ENCODE measurements at places on chromosomes 5 and 9. TPM values are rescaled to one million over a fixed set of nuclear protein-coding genes. Genes with fewer than 3 reads are reported as not detected.

GBGT1 gene
- not detected for total RNA-seq

NME5 gene
- not detected for total RNA-seq

ACSL6 gene
- total RNA-seq: not detected

HMCN2 gene
- total RNA-seq: not detected

SLU7 gene
- total RNA-seq: 64.6 TPM

BHMT2 gene
- not detected for total RNA-seq

SLC6A3 gene
- not detected for total RNA-seq

HOMER1 gene
- 17.2 TPM for total RNA-seq

LCN15 gene
- total RNA-seq: not detected

C5orf52 gene
- total RNA-seq: not detected

SV2C gene
- not detected for total RNA-seq

MED7 gene
- 14.7 TPM for total RNA-seq

ADGRD2 gene
- total RNA-seq: not detected

GRCh38 chr5:67063055-67063454, 133.5 kb downstream of the CD180 start:
- peak; percentile 32 for DNase-seq

GRCh38 chr5:142171270-142171669, 62.7 kb downstream of the NDFIP1 start:
- peak; percentile 19 for DNase-seq

- DNase-seq: peak; percentile 83
Observed at GRCh38 chr9:79764374-79764773, 192.6 kb downstream of the TLE4 start.

- DNase-seq: no peak
Observed at GRCh38 chr9:72751541-72751940, 201.3 kb downstream of the ALDH1A1 start.

GRCh38 chr5:53508125-53508524, 27.7 kb downstream of the FST start:
- DNase-seq: no peak

DNA sequence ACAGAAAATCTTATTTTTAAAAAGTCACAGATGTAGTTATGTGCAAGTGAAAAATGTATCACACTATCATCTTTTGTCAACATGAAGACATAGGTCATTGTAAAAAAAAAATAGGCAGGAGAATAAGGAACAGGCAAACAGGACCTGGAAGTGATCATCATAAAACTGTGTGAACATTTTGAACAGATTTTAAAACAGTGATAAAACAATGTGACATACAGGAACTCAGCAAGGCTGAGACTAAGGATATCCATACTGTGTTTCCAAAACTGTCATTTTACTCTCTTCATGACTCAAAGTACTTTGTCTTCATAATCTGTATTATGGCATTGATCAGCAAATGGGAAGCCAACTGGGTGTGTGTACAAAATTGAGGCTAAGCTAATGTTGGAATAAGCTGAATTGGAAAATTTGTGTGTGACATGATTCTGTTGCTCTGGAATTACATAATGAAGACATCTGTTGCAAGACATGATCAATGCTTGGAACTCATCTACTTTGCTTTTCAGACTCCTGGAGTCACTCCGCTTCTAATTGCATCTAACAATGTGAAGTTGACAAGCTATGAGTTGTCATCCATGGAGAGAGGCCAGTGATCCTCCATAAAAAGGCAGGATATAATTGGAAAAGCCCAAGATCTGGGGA, 978.7 kb upstream of the NUDT12 start:
- DNase-seq: no peak

- DNase-seq: no peak
Observed at GRCh38 chr5:129362456-129362855, 97.6 kb upstream of the ADAMTS19 start.

DNA sequence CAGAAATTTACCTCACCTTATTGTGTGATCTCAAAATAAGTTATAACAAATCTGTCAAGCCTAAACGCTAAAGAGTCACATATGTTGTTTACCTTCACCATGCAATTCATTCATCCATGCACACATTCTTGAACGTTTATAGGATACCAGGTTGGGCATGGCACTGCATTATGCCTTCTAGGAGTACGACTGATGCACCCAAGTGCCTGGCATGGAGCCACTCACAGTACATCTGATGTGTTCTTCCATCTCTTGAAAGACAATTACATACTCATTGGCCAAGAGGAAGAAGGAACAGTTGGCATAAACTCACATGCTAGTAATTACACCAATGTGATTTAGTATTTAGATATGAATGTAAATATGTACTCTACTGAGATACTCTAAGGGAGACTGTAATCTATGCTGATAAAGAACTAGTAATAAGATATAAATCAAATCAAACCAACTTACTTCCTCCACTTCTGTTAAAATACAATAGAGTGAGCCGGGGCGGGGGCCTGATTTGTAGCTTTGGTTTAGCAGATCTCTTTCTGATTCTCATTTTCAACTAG, 90.7 kb downstream of the LPAR1 start:
- no peak for DNase-seq

GRCh38 chr9:4620057-4620765, 41.9 kb upstream of the PLPP6 start:
- DNase-seq: no peak

GRCh38 chr5:119063579-119064379, 7.1 kb upstream of the DMXL1 start:
- peak; percentile 59 for DNase-seq

DNA sequence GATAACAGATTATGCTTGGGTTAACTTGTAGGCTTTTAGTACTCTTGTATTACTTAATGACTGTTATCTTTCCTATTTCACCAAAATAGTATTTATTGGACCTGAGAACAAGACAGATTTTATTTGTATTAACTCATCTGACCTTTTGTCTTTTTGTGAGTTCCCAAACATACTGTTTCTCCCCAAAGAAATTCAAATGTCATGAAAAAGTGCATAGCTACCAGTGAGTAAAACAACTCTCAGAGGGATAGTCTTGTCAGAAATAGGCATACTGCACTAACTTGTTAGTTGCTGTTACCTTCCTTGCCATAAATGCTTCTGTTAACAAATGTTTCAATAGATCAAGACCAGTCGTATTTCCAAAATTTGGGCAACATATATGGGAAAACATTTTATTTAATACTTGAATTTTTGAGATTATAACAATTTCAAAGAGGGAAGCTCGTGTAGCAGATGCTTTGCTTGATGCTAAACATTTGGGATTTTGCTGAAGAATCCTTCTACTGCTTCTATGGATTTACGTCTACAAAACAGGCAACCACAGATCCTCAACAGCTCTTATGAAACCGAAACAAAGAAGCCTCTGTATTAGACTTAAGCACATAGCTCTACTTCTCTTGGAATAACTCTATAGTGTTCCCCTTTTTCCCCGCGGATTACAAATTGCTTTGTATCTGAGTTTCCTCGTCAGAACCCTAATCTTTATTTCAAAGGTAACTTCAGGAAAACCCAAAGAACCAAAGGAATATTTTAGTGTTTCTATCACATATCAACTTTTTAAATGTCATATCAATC, 248.8 kb downstream of the MCTP1 start:
- no peak for DNase-seq

GRCh38 chr5:181127907-181128626, 2.9 kb downstream of the OR2V1 start:
- no peak for DNase-seq
